ENCODE measurements at places on chromosomes 4 and X.

DNA sequence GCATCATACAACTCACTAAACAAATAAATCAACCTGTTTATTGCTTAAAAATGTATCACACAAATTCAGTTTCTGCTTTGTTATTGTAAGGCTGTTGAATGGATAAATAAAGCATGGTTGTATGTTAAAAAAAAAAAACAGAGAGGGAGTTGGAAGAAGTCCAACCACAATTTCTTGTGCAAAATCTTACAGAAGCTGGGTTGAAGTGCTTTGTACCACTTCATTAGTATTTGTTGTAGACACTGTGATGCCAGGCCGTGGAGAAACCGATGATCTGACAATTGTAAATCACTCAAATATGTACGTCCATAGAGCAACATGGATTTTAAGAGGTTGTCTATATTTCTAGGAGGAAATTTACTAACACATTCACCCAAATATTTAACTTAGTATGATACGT lies 132.6 kb upstream of the MXRA5 start:
- DNase-seq = no peak

DNA sequence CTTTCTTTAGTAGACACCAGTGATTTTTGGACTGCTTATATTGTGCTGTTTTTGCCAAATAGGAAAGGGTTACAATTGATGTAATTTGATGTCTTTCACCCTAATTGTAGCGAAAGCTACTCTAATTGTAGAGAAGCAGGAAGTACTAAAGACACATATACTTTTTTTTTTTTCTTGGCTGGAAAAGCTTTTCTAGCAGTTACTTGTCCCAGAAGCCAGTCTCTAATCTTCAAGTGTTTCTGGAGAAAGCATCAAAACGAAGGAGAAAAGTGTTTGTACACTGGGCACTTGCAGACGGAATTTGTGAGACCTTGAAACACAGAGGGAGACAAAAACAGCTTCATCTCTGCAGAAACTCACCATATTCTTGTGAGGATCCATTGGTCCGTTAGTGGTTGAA lies 616.5 kb upstream of the LCORL start:
- no peak for DNase-seq

DNA sequence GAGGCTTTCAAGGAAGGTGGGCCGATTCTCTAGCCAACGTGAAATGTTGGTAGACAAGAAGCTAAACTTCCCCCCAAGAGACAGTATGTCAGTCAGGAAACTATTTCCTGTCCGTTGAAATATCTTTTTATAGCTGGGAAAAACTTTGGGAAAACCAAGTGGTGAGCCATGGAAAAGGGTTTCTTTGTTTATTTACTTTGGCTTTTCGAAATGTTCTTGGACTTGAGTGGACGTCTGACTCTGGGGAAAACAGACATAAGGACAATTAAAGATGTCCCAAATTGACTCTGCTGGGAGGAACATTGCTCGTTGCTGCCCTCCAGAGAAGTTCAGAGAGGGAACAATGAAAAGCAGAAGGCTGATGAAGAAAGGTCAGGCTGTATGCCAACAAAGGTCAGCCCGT lies 295.4 kb downstream of the RAPGEF2 start:
- DNase-seq = no peak

- no peak for DNase-seq
Measured at GRCh38 chrX:106742805-106743204, 16.3 kb downstream of the RNF128 start.

DNA sequence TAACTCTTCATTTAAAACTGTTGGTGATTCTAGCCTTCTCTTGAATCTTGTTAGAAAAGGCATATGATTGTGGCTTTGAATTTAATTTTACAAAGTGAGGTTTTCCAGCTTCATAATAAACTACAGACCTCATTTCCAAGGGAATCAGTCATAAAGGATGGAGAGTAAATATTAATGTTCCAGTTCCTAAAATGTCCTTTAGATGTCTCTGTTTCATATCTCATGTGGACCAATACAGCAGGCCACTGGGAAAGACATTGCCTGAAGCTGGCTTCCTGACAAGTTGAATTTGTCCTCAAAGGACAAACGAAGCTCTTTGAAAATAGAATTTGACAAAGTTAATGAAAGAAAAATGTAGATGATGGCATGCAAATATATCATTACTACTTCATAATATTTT lies 125.4 kb downstream of the ZNF330 start:
- no peak for DNase-seq

DNA sequence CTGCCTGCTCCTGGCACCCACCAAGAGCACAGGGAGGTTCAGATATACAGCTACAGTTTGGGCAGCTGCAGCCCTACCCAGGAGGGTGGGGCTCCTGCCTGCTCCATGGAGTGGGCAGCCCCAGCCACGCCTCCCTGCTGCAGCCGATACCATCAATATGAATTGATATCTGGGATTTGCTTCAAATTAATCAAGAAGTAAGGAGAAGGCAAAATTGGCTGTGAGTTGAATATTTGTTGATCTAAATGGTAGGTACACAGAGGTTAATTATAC lies 31.2 kb upstream of the ZNF280C start:
- DNase-seq = no peak

GRCh38 chr4:102511830-102512605 lies 10.9 kb downstream of the NFKB1 start:
- no peak for DNase-seq

DNA sequence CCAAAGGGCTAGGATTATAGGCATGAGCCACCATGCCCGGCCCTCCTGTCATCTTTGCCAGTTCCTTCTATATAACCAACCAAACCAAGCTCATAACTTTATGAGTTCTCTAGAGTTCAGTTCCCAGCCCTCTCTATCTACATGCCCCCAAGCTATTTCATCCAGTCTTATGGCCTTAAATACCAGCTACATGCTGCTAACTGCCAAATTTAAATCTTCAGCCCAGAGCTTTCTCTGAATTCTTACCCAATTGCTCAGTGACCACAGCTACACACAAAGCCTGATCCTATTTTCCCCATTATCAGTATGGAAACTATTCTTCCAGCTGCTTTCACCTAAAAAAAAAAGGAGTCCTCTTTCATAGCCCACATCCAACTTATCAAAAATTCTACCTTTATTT lies 23.1 kb downstream of the TMEM184C start:
- DNase-seq = no peak

DNA sequence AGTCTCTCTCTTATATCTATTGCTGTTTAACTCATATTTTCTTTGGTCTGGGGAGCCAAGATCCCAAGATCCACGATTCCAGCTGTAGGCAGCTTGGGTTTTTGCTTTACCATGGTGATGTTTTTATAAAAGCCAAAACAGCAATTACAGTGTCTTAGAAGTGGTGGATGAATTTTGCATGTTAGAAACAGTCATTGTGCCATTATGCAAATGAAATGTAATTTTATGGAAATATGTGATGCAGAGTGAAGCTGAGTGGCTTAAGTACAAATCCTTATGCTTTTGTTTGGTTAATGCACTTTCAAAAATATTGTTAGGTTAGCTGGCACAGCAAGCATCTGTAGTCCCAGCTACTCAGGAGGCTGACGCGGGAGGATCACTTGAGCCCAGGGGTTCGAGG lies 32.8 kb upstream of the PTTG2 start:
- DNase-seq = no peak

DNA sequence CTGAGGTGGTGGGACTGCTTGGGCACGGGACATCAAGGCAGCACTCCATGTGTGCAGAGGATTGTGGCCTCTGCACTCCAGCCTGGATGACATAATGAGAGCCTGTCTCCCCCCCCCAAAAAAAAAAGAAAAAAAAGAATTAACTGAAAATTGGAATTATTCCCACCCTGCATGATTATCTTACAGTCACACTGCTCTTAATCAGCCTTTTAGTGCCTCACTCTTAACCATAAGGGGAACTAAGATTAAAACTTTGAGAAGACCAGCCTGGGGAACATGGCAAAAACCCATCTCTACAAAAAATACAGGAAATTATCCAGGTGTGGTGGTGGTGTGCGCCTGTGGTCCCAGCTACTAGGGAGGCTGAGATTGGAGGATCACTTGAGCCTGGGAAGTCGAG lies 94.6 kb downstream of the UBE2K start:
- DNase-seq = no peak

DNA sequence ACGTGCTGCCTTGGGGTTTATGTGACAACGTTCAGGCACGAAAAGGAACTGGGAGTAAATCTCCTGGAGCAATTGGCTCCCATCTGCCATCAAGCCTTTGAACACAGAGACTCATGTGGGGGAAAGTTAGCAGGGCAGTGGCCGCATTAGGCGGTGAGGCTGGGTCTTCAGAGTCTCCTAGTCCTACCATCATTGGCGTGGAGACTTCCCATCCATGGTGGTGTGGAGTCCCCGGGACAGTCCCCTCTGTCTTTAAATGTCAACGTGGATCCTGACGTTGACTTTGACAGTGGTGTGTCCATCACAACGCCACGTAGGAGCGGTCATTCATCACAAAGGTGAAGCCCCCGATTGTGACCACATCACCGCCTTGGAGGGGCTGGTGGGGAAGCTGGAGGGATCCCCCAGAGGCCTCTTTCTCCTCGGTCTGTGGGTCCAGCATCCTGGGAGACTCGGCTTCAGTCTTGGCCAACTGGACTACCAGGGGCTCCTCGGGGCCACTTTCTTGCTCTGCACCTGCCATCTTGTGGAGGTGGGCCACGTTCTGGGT lies 21.8 kb downstream of the CRLF2 start:
- no peak for DNase-seq

GRCh38 chr4:185801471-185801870 lies 10.5 kb downstream of the SORBS2 start:
- DNase-seq = no peak

DNA sequence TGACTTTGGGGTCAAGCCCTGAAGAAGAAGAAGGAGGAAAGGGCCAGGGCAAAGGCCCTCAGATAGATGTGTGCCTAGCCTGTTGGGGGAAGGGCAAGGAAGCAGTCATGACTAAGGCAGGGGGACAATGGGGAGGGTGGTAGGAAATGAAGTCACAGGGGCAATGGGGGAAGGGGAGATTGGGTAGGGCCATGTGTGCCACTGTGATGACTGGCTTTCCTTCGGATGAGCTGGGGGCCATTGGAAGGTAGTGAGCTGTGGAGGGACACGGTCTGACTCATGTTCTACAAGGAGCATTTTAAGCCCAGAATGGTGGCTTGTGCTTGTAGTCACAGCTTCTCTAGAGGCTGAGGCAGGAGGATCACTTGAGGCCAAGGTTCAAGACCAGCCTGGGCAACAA lies 642.0 kb downstream of the MID1IP1 start:
- DNase-seq = no peak

- no peak for DNase-seq
Measured at GRCh38 chr4:23456864-23457263, 433.0 kb downstream of the PPARGC1A start.

GRCh38 chrX:3990569-3990968 lies 277.1 kb upstream of the PRKX start:
- DNase-seq = no peak

- no peak for DNase-seq
Measured at GRCh38 chr4:183303301-183303700, 16.8 kb downstream of the CLDN22 start.

Measured in GOT3 (cell line).